ENCODE measurements at places on chromosomes 13 and 19.

DNA sequence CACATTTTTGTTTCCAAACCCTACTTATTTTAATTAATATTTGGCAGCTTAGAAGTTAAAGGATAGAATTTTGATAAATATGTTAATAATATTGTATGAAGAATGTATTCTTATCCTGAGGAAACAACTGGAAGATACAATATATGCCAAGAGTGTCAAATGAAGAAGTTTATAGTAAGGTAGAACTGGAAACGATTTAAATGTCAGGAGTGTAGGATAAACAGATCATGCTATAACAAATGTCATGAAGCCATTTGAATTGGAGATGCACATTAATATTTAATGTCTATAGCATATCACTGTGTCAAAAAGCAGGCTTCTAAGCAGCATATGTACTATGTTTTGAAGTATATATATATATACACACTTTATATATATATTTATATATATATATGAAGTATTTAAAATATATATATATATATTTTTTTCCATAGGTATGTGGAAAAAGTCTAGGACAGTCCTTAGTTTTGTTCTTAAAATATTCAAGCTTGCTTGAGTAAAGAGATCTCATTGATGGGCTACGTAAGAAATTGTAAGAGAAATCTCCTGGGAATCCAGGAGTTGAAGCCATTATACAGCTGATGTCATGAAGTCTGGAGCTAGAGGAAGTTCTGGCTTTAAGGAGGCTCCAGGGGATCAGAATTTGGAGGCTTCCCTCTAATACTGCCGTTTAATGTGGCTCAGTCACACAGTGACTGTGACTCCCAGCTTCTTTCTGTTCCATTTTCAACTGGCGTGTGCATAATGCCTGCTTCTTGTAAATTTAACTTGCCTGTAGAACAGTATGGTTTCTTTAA, 79.9 kb upstream of the MYCBP2 start:
- DNase-seq: no peak

GRCh38 chr19:15468675-15469512, 4.5 kb upstream of the RASAL3 start:
- DNase-seq: no peak

DNA sequence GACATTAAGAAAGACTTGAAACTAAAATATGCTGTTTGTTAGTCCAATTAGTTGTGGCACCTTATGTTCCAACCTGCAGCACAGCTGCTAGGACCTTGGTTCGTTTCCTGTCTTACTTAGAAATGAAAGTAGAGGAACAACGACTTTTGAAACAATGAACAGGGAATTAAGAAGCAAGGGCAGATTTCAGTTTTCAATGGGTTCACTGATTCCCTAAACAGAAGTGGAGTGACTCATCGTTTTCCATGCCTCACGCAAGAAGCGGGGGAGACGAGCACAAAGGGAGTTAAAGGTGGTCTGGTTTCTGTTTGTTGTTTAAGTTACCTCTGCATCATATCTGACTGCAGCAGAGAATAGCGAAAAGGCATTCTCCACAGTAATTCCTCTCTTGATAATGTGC, 44.8 kb downstream of the PHF11 start:
- no peak for DNase-seq

- DNase-seq: no peak
These were observed 692 bp downstream of the ZNF234 start for GRCh38 chr19:44142059-44142433.

GRCh38 chr13:109394311-109394988, 391.9 kb downstream of the IRS2 start:
- DNase-seq: no peak

- no peak for DNase-seq
These were observed 512.1 kb downstream of the IRS2 start for GRCh38 chr13:109274188-109274821.

- DNase-seq: no peak
These were observed at the start of gene S1PR5 for GRCh38 chr19:10517361-10517759. S1PR5 (minus strand) TSS chr19:10517447; CDS start chr19:10515011, 2,436 bp downstream.

DNA sequence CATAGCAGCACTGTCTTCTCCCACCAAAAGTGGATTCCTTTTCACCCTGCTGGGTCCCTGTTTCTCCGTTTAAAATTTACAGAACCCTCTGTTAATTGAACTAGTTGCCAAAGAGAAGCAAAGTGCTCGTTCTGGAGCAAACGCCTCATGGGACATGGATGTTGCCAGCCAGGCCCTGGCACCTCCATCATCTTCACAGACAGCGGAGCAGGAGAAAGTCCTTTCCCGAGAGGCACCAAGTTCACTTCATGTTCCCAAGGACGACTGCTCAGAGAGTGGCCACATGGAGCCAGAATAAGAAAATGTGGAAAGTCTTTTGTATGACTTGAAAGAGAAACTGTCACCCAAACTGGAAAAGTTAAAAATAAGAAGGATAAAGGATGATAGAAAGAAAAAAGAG, 151.5 kb downstream of the SOX1 start:
- no peak for DNase-seq

- no peak for DNase-seq
These were observed 50.0 kb downstream of the GAS6 start for GRCh38 chr13:113813749-113814434.

DNA sequence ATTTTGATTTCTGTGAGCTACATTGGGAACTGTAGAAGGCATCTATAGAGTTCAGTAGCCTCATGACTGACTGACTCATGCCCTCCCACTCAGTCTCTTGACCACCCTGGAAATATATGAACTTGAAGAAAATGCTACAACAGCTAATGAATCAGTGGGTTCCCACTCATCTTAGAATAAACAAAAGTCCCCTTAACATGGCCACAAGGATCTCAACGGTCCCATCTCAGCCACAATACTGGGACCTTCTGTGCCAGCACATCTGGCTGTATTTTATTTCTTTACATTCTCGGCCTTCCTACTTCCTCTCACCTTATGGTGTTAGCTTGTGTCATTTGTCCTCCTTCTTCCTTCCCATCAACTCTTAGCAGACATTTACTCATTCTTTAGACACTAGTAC, 619.8 kb downstream of the DCT start:
- DNase-seq: no peak

DNA sequence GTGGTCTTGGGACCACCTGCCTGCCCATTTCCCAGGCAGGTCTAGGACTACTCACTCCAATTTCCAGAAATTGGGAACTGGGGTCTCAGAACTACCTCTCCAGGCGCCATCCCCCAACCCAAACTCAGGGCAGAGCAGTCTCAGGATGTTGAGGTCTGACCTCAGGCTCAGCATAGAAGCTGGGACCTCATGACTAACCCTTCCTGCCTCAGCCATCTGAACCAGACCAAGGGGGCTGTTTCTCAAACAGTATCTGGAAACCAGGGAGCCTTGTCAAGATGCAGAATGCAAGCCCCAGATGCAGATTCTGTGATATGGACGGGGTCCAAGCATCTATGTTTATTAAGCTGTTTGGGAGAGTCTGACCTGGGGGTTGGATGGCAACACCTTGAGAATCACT, 1.3 kb downstream of the FBXW9 start:
- DNase-seq: no peak

GRCh38 chr13:75935805-75936204, 299.7 kb downstream of the LMO7 start:
- DNase-seq: no peak

GRCh38 chr13:23609874-23610576, 39.8 kb downstream of the TNFRSF19 start:
- no peak for DNase-seq

GRCh38 chr13:78012046-78012445, 93.4 kb upstream of the EDNRB start:
- DNase-seq: no peak

DNA sequence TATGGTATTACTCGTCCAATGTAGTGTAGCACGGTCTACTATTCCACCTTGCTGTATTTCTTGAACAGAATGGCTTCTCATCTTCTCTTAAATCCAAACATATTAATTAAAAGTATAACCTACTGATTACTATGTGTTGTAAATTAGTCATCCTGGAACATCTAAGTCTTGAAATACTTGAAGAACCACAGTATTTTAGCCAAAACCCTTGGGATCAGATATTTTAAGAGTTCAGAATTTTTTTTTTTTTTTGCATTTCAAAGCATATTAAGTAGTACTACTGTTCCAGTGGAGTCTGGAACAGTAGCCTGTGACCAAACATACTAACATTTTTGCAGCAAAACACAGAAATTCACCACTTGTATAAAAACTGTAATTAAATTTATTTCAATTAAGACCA, 30.1 kb downstream of the ZC3H13 start:
- no peak for DNase-seq

DNA sequence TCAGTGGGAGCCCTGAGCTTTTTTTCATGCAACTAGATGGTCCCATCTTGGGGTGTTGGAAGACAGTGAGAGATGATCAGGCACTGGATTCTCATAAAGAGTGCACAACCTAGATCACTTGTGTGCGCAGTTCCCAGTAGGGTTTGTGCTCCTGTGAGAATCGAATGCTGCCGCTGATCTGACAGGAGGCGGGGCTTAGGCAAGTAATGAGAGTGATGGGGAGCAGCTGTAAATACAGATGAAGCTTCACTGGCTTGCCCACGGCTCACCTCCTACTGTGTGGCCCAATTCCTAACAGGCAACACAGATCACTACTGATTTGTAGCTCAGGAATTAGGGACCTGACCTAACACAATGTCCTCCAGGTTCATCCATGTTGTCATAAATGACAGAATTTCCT, 43.6 kb upstream of the UBAC2 start:
- no peak for DNase-seq

DNA sequence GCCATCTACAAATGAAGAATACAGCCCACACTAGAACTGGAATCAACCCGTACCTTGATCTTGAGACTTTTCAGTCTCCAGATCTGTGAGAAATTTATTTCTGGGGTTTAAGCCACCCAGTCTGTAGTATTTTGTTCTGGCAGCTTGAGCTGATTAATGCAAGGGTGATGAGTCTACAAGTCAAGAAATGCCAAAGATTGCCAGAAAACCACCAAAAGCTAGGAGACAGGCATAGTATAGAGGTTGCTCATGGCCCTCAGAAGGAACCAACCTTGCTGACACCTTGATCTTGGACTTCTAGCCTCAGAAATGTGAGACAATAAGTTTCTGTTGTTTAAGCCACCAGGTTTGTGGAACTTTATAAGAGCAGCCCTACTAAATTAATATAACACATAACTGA, 428.2 kb upstream of the KLF12 start:
- no peak for DNase-seq

- DNase-seq: no peak
These were observed 403.3 kb downstream of the COG6 start for GRCh38 chr13:40058757-40059236.

- DNase-seq: no peak
These were observed 8.1 kb upstream of the PGLYRP1 start for GRCh38 chr19:46030812-46031550.

DNA sequence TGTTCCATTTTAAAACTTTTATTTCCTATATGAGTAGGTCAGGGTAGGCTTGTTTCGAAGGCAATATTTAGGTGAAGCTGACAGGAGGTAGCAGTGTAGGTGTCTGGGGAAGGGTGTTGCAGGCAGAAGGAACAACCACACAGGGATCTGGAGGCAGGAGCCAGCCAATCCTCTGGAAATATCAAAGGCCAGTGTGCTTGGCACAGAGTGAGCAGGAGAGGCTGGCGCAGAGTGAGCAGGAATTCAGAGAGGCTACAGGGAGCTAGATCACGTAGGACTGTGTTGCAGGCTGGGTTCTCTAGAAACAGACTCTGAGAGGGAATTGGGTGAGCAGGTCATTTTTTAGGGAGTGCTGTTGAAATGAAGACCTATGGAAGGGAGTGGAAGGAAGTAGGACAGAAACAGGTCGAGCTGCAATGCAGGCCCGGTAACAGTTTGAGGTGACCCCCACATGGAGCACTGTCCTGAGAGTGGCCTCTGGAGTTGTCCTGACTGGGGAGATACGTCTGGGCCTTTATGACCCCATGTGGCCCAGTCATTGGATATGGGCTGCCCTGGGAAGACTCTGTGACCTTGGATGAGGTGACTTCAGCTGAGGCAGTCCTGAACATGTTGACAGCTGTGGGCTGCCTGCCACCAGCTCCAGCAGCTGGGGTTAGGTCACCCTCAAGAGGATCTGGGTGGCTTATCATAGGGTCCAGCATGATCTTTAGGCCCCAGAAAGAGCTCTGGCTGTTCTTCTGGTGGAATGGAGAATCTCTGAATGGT, 51.7 kb downstream of the ERCC5 start:
- DNase-seq: peak; percentile 66

DNA sequence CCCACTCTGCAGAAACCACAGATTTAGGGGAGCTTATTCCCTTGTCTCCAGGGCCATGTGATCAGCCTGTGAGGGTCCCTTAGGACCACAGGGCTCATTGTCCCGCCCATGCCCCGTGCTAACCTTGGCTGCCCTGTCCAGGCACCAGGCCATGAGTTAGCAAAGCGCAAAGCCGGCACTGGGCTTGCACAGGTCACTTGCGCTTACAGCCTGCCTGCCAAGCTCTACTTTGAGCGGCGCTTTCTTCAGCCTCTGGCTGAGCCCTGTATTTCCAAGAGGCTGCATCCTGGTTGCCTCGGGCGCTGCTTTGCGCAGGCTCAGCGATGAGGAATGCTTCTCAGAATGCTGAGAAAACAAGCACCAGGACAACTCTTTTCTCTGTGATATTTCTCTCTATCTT, 188.0 kb downstream of the TDRD3 start:
- no peak for DNase-seq

GRCh38 chr13:112445411-112446271, 69.5 kb downstream of the SPACA7 start:
- no peak for DNase-seq

DNA sequence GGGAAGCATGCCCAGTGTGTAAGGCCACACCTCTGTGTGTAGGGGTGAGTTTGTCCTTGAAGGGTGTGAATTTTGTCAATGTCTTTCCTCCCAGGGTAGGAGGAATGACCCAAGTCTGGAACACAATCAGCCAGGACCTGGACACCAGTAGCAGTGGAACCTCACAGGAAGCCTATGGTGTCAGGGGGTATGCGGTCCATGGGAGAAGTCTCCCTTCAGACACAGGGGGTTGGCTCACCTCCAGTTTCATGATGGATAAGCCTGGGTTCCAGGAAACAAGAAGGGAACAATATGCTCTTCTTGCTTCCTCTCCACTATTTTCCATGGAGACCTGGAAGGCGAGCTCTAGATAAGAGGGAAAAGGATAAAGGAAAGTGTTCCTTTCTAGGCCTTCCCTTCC, 23.9 kb downstream of the B3GLCT start:
- DNase-seq: no peak

DNA sequence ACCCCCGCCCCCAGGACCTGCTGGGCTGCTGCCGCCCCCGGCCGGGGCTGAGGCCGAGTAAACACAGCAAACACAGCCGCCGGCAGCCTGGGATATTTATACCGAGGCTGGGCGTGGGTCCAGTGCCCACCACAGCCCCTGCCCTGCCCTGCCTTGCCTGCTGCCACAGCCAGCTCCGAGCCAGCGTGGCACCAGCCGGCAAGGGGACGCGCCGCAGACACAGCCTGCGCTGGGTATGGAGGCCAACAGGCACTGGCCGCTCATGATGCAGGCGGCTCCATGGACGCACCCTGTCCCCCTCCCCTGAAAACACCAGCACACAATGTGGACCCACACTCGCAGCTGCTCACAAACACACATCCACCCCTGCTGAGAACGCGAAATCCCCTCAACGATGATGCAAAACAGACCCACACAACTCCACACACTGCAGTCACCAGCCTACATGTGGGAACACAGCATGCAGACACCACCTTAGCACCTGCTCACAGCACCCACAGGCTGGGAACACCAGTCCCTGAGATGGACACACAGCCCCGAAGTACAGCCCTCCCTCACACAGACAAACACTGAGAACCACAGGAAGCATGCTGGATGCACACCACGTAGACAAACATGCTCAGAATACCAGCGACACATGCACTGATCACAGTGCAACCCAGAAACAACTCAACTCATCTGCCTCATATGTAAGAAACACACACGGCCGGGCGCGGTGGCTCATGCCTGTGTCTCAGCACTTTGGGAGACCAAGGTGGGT, 16.2 kb downstream of the CCDC97 start:
- no peak for DNase-seq
